ENCODE measurements at places on chromosomes 5 and 9.

- no peak for DNase-seq
Measured at GRCh38 chr9:121892706-121893105, 200.4 kb downstream of the TTLL11 start.

- DNase-seq = no peak
Measured at GRCh38 chr9:113931140-113931539, 55.0 kb downstream of the ZNF618 start.

- DNase-seq = no peak
Measured at GRCh38 chr5:107673039-107673367, 2.3 kb upstream of the EFNA5 start.

DNA sequence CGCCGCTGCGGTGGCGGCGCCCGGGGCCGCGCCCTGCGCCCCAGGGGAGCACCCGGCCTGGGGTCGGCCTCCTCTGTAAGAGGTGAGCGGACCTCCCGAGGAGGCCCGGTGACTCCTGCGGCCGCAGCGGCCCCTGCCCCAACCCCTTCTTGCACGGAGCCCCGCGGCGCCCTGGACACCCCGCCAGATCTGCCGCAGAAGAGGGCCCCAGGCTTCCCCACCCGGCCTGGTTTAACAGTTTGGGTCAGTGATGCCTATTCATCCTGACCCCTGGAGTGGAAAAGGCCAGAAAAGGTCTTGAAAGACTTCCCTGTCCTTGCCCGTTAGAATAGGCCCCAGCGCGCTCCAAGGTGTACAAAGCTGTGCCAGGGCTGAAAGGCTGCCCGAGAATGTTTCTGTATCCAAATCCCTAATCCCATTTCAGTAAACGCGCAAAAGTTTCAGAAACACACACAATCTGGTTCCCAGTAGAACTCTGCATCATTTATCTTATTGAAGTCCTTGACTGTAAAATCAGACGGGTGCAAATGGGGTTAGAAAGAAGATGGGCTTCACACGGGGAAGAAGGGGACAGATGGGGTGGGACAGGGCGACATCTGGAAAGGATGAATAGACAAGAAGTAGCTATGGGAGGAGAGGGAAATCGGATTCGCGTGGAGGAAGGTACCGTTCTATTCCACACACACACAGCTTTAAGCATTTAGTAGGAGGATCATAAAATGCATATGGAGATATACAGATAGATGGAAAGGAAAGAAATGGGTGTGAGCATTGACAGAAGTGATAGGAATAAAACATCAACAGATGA lies 1.1 kb upstream of the SSBP2 start:
- no peak for DNase-seq

- no peak for DNase-seq
Measured at GRCh38 chr5:76250463-76250862, 152.6 kb upstream of the IQGAP2 start.

DNA sequence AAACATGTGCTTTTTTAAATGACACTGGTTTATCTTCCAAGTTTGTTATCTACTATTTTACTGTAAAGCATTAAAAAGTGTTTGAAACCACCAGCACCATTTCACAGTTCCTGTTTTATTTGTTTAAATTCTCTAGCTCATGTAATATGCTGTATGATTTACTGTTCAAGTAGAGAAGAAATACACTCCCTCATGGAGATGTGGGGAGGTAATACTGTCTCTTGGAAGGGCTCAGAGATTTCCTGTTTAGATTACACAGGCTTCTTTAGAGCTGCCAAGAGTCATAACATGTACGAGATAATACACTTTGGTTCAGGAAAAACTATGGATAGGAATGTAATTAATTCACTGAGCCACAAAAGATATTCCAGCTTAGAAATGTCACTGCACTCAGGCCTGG lies 135.0 kb upstream of the CCDC152 start:
- DNase-seq = no peak

- no peak for DNase-seq
Measured at GRCh38 chr9:117188394-117188793, 226.5 kb downstream of the ASTN2 start.

GRCh38 chr5:26889815-26890214 lies 148.6 kb downstream of the CDH9 start:
- DNase-seq = peak; percentile 23

- no peak for DNase-seq
Measured at GRCh38 chr9:117080765-117081390, 334.0 kb downstream of the ASTN2 start.

- DNase-seq = no peak
Measured at GRCh38 chr5:20469792-20470191, 481.8 kb upstream of the CDH18 start.

GRCh38 chr9:130755377-130756007 lies 61.9 kb downstream of the EXOSC2 start:
- no peak for DNase-seq

GRCh38 chr5:54634089-54634488 lies 116.5 kb downstream of the SNX18 start:
- DNase-seq = no peak

DNA sequence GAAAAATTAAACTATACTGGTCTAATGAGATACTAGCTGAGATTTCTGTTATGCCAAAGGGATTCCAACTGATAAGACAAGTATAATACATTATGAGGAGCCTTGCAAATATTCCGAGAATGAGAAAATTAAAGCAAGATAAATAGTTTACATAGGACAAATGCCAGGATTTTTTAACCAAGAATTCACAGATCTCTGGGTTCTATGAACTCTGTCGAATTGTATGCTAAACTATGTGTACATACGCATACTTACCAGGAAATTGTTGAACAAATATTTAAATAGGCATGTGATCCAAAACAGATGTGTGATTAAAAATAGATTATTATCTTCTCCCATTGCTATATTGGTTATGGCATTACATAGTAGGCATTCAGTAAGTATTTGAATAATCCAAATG lies 616.6 kb downstream of the GABRG2 start:
- no peak for DNase-seq

DNA sequence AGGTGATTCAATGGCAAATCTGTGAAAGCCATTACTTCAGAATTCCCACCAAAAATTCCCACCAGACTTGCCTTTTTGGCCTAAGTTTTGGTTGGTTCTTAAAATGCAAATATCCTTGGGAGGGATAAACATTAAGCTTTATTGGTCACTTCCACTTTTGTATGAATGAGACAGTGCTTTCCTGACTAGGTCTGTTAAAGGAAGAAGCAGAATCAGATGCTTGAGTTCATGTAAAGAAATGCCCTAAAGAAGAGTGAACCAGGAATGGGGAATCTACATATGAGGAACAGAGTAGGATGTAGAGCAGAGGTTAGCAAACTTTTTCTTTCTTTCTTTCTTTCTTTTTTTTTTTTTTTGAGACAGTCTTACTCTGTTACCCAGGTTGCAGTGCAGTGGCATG lies 129.3 kb downstream of the GCNT1 start:
- DNase-seq = no peak

DNA sequence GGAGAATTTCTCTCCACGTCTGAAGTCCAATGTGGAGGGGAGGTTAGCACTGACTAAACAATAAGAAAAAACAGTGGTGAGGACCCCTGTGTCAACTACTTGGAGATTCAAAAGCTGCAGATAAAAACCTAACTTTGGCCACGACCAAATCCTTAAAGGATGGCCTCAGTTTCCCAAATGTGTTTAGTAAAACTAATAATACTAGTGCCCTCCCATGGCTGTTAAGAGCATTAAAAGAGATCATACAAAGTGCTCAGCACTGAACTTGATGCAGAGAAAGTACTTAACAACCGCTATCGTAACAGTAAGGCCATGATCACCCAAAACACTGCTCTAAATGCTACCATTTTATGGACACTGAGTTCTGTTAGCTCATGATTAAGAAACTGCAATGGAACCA lies 288.4 kb downstream of the EBF1 start:
- no peak for DNase-seq

DNA sequence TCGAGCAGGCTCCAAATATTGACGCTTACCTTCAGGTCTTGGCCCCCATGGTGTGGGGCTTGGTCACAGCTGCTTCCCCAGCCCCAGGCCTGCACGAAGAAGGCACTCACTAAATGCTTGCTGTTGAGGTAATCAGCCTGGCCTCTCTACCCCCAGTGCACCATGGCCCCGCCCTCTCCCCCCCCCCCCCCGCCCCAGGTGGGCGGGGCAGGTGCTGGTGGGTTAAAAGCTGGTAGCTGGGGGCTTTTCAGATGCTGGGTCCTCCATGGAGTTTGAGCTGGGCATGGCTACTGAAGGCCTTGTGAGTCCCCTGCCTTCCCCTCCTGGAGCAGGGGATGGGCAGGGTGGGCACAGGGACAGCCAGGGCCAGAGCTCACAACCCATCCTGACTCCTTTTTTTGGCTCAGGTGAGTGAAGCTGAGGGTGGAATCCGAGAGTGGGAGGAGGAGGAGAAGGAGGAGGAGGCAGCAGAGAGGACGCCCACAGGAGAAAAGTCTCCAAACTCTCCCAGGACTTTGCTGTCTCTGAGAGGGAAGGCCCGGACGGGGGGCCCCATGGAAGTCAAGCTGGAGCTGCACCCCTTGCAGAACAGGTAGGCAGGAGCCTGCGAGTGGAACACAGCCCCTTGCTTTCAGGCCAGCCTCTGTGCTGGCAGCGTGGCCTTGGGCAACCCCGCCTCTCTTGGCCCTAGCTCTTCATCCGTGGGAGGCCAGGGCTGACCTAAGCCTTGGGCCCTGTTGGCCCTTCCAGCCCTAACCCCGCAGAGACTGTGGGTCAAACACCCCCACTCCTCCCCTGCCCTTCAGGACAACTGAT lies 4.4 kb upstream of the TSPAN17 start:
- no peak for DNase-seq

DNA sequence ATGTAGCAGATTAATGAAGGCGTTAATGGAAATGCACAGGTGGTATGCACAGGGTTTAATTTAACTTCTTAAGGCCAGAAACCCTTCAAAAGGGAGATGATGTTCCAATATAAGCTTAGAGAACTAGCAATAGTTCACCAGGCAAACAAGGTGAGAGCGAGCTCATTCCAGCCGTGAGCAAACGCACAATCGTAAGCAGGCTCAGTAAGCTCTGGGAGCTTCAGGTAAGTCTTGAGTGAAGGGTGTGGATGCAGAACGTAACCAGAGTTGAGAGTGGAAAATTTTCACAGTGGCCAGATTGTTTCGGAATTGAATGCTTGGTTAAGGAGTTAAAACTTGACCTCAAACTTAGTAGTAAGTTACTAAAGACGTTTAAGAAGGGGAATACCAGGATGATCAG lies 5.7 kb downstream of the EQTN start:
- DNase-seq = no peak

GRCh38 chr9:96661711-96662110 lies 6.6 kb upstream of the PRXL2C start:
- DNase-seq = no peak

GRCh38 chr5:160390787-160391696 lies 8.8 kb downstream of the FAM200C start:
- DNase-seq = no peak

- DNase-seq = no peak
Measured at GRCh38 chr5:136190091-136190720, 2.8 kb downstream of the SMIM32 start.

- DNase-seq = peak; percentile 81
Measured at GRCh38 chr5:140113699-140114263, at the start of gene PURA. Gene PURA (plus strand): TSS chr5:140114109. CDS start chr5:140114182, 73 bp downstream.

GRCh38 chr9:137311986-137312851 lies 10.1 kb upstream of the NRARP start:
- DNase-seq = no peak

- DNase-seq = no peak
Measured at GRCh38 chr5:128407944-128408343, 130.1 kb downstream of the FBN2 start.

- no peak for DNase-seq
Measured at GRCh38 chr9:131447600-131447999, 53.7 kb downstream of the PRRC2B start.

DNA sequence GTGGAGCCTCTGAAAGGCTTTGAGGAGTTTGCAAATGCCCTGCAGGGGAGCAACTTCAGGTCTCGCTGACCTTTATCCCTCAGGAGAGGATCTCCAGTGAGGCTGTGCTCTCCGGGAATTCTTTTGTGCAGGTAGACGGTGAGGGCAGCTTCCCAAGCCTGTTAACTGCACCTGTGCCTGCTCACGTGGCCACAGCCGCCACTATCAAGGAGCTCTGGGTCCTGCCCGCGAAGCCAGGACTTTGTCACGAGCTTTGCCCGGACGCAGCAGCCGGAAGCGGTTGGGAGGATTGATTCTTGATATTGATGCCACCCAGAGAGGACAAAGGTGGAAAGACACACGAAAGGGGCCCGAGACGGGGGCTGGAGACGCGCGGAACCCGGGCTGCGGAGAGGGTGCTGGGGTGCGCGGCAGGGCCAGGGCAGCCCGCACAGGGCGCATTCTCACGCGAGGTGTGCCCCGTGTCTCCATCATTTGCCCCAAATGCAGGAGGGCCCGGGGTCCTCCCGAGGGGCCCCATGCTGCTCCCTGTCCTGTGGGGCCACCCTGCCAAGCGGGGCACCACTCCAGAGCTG lies 18.2 kb downstream of the SLC9A3 start:
- peak; percentile 39 for DNase-seq

DNA sequence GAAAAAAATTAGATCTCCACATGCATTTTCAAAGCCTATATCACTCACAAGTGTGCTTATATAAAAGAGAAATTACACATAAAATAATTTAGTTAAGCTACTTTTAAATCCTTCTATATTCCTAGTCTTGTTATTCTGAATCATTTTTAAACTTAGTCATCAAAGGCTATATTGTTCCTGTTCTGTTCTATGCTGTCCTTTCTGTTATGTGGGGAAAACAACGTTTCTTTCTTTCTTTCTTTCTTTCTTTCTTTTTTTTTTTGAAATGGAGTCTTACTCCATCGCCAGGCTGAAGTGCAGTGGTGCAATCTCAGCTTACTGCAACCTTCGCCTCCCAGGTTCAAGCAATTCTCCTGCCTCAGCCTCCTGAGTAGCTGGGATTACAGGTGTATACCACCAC lies 389.2 kb upstream of the FTMT start:
- no peak for DNase-seq

GRCh38 chr9:121962421-121962820 lies 130.7 kb downstream of the TTLL11 start:
- DNase-seq = no peak

DNA sequence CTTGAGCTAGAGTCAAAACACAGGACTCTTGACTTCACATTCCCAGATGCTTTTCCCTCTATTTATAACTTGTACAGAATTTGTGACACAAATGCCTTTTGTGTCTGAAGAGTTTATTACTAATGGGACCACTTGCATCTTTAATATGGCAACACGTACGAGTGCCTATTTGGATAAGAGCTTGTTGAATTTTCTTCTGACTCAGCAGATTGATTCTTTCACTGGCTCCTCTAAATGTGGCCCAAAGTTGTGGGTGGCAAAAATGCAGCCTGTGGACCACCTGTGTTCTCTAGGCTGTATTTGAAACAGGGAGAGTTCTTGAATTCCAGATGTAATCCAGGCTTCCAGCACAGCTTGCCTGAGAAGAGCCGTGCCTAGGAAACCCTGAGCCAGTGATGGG lies 34.1 kb upstream of the ERCC6L2 start:
- no peak for DNase-seq

- DNase-seq = no peak
Measured at GRCh38 chr9:22116758-22117157, 107.7 kb upstream of the CDKN2B start.

GRCh38 chr5:65927503-65928321 lies 1.3 kb downstream of the ERBIN start:
- DNase-seq = no peak

All from NCI-H2029 (cell line).